A549 treated with Hydrocortisone at 1 μM for 4 hours (cell line): ENCODE measurements at places on chromosomes 12 and 14. TPM values are rescaled to one million over a fixed set of nuclear protein-coding genes. Genes with fewer than 3 reads are reported as not detected.

RNASE1 gene
- 0.12 to 0.31 TPM (median 0.15 TPM) in 5 replicates for total RNA-seq

PZP gene
- not detected in 5 replicates for total RNA-seq

RPGRIP1 gene
- 0.09 to 0.25 TPM (median 0.17 TPM) in 5 replicates for total RNA-seq

SLC25A47 gene
- total RNA-seq = not detected in 5 replicates

SLCO1B1 gene
- 0.39 to 0.63 TPM (median 0.41 TPM) in 5 replicates for total RNA-seq

SYCP3 gene
- total RNA-seq = 0.18 TPM in 1 of 5 replicates, not detected in the others

BEST3 gene
- total RNA-seq = 0.90 to 2.0 TPM (median 1.2 TPM) in 5 replicates

GLIPR1L1 gene
- total RNA-seq = not detected in 5 replicates

C12orf50 gene
- total RNA-seq = 0.07 to 0.10 TPM in 2 of 5 replicates, not detected in the others

EFS gene
- not detected in 5 replicates for total RNA-seq

RGS6 gene
- not detected in 5 replicates for total RNA-seq

IAPP gene
- not detected in 5 replicates for total RNA-seq

RIPK3 gene
- total RNA-seq = not detected in 5 replicates

PLXNC1 gene
- total RNA-seq = 0.06 to 0.43 TPM (median 0.15 TPM) in 5 replicates

NGB gene
- total RNA-seq = not detected in 5 replicates
